ENCODE measurements at places on chromosomes 13 and 19.

GRCh38 chr13:51935326-51936171 lies 73.8 kb downstream of the CCDC70 start:
- DNase-seq: no peak

DNA sequence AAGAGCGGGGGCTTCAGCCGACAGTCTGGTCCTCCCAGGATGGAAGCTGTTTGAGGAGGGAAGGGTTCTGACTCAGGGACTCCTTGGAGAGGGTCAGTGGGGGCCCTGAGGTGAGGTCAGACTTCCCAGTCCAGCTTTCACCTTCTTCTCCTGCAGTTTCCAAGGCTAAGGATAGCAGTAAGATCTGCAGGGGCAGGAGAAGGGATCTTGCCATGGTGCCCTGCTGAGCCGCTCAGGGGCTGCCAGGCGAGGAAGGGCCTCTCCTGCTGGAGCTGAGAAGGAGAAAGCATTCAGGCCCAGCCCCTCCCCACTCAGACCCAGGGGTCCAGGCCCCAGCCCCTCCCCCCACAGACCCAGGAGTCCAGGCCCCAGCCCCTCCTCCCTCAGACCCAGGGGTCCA lies 1.5 kb downstream of the KLK7 start:
- DNase-seq: no peak

DNA sequence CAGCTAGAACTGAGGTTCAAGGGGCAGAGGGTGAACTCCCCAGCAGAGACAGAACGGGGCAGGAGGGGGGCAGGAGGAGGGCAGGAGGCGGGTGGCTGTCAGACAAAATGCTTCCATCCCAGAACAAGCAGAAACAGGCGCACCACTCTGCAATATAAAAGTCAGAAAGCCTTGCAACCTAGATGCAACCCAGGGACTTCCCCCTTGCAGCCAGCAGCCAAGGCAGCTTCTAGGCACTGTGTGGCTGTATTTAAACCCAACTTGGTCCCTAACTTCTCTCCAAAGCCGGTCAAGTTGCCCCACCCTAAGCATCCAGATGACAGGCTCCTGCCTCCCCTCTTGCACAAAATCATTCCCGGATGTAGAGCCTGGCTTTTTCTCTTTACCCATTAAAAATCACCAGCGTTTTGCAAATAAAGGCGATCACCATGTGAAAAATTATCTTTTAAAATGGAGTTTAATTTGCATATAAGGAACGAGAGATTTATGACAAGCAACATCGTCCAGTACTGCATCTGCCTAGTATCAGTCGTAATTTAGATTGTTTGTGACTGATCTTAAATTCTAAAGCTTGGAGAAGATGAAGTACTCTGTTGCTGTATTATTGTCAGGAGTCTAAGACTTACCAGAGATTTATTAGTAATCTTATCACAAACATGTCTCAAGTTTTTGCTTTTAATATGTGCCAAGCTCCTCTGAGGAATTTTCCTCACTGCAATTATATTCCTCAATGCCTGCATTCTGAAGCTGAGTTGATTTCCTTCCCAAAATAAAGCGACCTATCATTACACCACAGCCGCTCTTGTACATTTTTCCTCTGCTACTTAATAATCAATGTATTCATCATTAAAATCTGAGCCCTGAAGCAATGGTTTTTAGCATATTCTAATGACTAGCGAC lies 307.1 kb upstream of the ZNF507 start:
- DNase-seq: no peak

DNA sequence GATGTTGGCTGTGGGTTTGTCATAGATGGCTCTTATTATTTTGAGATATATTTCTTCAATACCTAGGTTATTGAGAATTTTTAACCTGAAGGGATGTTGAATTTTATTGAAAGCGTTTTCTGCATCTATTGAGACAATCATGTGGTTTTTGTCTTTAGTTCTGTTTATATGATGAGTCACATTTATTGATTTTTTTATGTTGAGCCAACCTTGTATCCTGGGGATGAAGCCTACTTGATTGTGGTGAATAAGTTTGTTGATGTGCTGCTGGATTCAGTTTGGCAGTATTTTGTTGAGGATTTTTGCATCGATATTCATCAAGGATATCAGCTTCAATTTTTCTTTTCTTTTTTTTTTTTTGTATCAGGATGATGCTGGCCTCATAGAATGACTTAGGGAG lies 29.4 kb downstream of the NBEA start:
- DNase-seq: no peak

DNA sequence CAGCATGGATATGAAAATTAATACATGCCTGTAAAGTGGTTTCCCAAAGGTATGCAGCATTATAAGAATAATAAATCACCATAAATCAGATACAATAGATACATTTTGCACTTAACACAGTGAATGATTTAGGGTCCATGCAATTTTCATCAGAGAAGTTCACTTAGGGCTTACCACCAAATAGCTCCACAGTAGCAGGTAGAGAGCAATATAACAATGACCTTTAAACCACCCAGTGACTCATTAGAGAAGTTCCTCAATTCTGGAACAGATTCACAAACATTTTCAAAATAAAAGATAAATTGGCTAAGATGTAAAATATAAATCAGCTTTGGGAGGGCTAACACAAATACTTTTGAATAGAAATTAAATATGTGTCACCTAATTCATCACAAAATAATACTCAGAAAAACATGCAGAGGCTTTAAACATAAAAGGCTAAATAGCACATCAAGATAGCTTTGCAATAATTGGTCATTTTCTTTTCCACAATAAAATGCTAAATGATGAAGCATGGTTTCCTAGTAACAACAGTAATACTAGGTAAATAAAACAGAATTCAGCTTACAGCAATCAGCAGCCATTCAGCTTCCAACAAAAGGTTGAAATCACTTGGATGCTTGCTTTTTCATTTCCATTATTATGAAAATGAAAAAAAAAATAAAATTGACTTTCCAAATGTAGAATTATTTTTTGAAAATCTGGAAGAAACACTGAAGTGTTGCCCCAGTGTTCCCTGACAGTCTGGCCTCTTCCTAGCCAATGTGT lies 84.3 kb upstream of the NBEA start:
- DNase-seq: no peak

DNA sequence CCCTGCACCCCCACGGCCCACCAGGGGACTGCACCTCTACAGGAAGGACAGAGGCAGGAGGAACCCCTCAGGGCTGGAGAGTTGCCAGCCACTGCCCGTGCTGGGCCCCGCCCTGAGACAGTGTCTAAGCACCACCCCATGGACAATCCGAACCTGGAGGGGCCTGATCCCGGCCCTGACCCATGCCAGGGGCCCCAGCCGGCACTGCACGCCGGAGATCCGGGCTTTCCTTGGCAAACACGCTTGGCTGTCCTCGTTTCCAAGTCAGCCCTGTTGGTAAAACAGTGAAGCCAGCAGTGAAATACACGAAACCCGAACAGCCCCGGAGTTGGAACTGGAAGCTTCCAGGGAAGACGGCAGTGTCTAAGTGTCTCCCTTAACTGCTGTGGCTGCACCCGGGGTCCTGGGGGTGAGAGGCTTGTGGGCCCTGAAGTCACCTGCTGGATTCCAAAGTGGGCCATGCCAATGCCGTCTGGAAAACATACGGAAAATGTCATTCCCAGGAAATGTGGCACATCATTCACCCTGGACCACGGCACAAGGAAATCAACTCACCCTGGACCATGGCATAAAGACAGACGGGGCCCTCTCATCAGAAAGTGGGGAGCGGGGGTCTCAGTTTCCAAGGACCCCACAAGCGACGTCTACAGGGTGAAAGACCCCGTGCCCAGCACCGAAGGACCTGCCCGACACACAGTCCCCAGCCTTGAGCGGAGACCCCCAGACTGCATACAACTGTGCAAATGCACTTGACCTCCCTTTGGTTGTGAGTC lies 30.9 kb downstream of the RASA3 start:
- DNase-seq: no peak

DNA sequence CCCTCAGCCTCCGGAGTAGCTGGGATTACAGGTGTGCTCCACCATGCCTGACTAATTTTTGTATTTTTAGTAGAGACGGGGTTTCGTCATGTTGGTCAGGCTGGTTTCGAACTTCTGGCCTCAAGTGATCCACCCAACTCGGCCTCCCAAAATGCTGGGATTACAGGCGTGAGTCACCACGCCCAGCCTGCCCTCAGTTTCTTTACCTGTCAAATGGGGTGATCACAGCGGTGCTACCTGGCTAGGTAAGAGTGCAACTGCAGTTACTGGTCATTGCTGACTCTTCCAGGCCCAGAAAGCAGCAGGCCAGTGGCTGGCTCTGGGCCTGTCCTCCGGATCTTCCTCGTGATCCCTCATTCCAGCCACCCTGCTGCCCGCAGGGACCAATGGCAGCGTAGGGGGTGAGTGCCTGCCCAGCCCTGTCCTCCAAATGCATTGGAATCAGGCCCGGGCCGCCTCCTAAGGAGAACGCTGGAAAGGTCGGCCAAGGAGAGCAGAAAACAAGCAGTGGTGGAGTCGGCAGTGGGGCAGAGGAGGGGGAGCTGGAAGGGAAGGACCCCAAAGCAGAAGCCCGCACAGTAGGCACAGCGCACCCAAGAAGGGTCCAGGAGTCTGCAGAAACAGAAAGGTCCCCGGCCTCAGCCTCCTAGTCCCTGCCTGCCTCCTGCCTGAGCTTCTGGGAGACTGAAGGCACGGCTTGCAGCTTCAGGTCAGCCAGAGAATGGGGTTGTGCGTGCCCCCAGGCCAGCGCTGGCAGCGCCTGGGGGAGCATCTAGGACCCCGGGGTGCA lies 1.8 kb upstream of the SLC27A1 start:
- no peak for DNase-seq

GRCh38 chr13:48571126-48571913 lies 38.4 kb upstream of the RCBTB2 start:
- no peak for DNase-seq

GRCh38 chr13:110046811-110047210 lies 260.1 kb downstream of the COL4A1 start:
- DNase-seq: no peak

DNA sequence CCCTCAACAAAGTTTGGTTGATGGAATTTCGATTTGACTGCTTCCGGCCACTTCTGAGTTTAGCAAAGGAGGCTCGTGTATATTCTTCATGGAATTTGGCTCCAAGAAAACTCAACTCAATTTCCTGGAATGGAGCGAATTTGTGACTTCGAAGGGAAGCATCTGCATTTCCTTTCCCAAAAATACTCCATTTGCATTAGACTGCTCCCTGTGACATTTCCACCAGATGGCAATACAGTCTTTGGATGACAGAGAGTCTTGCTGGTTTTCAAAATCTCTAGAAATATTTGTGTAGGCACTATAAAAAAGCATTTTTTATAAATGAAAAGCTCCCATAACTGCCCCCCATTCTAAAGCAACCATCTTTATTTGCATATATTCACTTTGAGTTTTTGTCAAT lies 4.1 kb downstream of the C1QTNF9 start:
- no peak for DNase-seq

DNA sequence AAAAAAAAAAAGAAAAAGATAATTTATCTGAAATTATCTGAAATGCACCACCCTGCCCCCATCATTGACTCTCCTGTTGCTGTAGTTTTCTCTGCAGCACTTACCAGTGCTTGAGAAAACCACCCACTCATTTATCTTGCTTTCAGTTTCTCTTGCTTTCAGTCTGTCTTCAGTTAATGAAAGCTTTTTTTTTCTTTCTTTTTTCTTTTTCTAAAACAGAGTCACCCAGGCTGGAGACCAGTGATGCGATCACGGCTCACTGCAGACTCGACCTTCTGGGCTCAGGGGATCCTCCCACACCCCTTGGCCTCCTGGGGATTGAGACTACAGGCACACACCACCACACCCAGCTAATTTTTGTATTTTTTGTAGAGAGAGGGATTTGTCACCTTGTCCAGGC lies 4.3 kb upstream of the ACP5 start:
- DNase-seq: no peak

- DNase-seq: no peak
These were observed 4.2 kb downstream of the LIPE start for GRCh38 chr19:42422901-42423461.

DNA sequence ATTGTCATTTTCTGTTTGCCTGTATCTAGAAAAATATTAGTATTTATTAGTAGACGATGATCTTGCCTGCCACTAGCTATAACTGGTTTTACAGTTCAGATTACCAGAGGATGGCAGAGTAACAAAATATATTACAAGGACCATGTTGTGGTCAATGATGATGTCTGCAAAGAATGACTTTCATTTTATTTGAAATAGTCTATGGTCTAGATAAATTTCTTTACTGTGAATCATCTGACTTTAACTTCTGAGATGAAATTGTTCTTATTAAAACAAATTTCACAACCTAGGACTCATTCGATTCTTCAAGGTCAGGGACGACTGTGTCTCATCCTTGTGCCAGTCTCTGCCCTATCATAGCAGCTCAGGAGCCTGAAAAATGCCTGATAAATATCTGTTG lies 637.8 kb upstream of the KLF12 start:
- DNase-seq: no peak

GRCh38 chr19:42242069-42242511 lies 312 bp downstream of the GSK3A start:
- DNase-seq: no peak

DNA sequence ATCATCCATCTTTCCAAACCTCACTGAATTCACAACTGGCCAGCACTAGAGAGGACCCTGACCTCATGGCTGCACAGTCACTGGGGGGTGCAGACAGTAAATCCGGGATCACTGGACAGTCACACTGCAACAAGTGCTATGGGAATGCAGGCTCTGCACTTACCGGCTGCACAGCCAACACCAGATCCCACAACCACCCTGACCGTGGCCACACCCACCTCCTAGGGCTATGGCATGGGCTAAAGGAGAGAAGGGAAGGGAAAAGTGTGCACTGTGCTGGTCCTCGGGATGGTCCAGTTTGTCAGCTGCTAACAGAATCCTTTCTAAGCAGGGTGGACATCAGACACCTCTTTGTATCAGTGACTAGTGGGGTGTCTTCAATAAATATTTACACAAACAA lies 118.2 kb downstream of the MIPEP start:
- no peak for DNase-seq

All from DMS153 (cell line).